Iris pigment epithelial cell (primary cell): ENCODE measurements at places on chromosomes 6 and 20.
A peak's percentile ranks its signal among the peaks of the same experiment; 100 is the strongest.

DNA sequence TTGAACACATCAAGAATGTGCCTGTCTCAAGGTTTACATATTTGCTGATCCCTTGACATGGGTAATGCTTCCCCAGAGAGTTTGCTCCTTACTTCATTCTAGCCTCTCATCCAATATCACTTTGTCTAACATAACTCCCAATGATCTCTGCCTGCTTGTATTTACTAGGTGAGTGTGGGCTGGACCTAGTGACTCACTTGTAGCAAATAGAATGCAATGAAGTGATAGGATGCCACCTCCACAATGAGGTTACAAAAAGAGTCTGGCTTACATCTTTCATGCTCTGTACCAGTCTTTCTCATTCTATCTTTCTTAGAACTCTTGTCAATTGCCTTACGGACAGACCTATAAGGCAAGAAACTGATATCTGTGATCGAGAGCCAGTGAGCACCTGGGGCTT lies 44.9 kb upstream of the TMEM200A start:
- DNase-seq = no peak

- no peak for DNase-seq
These were observed 1.2 kb downstream of the SNTA1 start for GRCh38 chr20:33442136-33443005.

DNA sequence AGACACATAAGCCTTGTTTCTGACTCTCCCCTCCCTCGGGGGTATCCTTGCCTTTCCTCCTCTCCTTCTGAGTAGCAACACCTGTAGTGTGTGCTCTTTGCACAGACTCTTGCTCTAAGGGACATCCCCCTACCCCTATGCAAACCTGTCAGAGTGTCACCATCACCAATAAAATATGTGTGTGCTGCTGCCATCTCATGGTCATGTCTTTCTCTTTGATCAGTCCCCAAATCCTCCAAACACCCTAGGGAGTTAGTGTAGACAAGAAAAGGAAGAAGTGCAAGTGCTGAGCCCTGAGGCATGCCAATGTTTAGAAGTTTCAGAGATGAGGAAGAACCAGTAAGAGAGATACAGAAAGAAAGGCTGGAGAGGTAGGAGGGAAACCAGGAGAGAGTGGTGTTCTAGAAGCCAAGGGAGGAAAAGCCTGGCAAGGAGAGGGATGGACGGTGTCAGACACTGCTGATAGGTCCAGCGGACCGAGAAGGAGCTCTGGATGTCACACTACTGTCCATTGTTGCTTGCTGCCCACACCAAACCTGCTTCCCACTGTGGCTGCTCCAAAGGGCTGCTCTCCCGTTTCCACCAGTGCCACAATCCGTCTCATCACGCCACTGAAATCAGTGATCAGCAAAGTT lies 16.4 kb downstream of the TRMT6 start:
- DNase-seq = peak; percentile 13

- no peak for DNase-seq
These were observed 99.3 kb upstream of the VSTM2L start for GRCh38 chr20:37803438-37804307.

GRCh38 chr6:35011096-35012041 lies 122.3 kb downstream of the ANKS1A start:
- no peak for DNase-seq

DNA sequence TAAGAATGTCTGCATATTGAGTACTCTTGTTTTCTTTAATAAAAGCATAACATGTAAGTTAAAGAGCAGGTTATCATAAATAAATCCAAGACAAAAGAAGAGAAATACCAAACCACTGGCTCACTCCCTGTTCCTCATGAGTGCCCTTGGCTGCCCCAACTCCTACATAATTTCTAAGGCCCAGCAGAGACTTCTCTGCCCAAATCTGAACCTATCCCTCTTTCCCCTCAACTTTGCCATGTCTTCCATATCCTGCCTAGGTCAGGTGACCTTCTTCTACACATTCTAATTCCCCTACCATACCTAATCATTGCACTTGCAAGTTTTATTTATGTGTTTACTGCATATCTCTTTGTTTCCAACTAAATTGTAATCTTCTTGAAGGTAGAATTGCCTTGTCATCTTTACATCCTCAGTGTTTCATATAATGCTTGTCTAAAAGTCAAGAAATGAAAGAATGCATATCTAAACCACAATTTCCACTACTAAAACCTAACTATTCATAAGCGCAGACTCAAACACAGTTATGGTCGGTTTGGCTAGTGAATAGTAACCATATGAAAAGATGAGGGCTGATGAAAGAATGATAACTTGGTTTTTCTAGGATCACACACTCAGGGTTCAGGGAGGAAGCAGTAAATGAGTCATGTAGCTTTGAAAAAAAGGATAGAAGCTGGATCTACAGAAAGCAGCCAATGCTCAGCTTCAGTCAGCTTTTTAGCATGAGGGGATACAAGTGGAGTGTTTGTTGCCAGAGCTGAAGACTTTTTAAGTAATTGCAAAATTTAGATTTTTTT lies 53.3 kb upstream of the EYA4 start:
- DNase-seq = peak; percentile 36

DNA sequence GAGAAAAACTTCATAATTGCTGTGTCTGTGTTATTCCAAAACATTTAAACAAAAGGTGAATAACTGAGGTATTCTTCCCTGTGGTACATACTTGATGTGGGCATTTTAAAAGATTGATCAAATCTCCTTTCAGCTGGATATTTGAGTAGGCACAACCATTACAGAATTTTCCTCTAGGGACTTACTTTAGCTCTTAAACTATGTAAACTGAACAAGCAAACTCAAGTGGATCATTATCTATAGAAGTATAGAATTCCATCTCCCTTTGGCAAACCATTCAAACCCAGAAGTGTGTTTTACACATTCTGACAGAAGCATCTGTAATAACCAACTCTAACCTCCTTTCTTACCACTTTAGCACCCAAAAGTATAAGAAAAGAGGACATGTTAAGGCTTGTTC lies 241.4 kb downstream of the ESR1 start:
- no peak for DNase-seq

- no peak for DNase-seq
These were observed 31.8 kb downstream of the ACSS1 start for GRCh38 chr20:25025986-25026605.

GRCh38 chr6:137659871-137660270 lies 165.7 kb upstream of the OLIG3 start:
- no peak for DNase-seq

DNA sequence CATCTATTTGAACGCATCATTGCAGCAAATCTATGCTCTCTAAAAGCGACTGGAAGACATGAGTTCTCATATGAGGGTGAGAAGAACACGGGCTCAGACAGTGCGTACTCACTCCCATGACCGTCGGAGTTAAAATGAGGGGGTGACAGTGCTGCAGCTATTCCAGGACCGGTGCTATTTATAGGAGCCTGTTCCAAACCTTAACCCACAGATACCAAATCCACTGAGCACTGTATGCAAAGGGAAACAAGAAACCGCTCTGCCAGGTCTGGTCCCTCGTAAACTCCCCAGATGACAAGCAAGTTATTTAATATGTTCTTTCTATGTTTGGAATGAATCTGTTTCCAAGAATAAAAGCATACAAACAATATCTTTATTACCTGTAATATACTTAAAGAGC lies 22.9 kb downstream of the PPP1R3G start:
- DNase-seq = no peak

DNA sequence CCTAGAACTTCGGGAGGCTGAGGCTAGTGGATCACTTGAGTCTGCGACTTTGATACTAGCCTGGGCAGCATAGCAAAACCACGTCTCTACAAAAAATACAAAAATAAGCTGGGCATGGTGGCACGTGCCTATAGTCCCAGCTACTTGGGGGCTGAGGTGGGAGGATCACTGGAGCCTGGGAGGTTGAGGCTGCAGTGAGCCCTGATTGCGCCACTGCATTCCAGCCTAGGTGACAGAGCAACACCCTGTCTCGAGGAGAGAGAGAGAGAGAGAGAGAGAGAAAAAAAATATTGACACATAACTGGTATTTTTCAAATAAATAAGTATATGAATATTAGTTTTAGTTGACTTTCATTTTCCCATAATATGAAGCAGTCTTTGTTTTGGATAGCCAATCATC lies 222.2 kb downstream of the BTBD9 start:
- DNase-seq = peak; percentile 23

GRCh38 chr6:169239181-169239580 lies 14.5 kb downstream of the THBS2 start:
- no peak for DNase-seq

- peak; percentile 70 for DNase-seq
These were observed 132.5 kb downstream of the UTRN start for GRCh38 chr6:144417681-144418080.

DNA sequence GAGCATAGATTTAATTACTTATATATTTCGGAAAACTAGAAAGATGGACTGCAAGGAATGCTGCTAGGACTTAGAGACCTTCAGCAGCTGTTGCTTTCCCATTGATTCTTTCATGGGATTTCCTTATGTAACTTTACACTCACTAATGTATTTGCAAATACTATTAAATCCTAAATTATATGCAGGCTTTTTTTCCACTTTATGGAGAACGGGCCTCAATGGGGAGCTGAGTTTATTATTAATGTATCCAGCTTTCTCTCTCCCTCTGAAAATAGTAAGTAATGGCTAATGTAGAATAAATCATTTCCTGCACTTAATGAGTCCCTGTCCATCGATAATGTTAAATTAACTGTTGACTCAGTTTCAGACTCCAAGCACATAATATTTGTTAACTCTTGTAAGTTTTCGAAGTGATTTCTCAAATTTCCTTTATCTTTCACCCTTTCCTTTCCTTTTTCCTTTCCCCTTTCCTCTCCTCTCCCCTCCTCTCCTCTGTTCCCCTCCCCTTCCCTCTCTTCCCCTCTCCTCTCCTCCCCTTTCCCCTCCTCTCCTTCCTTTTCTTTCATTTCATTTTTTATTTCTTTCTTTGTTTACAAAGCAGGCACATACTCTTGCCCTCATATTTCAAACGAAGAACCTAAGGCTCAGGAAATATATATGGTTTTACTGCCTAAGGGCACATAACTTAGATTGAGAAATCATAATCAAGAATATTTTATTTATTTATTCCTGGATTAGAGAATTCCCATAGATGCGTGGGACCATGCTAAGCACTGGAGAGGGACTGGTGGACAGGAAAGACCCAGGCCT lies 503.6 kb downstream of the MMUT start:
- DNase-seq = no peak

DNA sequence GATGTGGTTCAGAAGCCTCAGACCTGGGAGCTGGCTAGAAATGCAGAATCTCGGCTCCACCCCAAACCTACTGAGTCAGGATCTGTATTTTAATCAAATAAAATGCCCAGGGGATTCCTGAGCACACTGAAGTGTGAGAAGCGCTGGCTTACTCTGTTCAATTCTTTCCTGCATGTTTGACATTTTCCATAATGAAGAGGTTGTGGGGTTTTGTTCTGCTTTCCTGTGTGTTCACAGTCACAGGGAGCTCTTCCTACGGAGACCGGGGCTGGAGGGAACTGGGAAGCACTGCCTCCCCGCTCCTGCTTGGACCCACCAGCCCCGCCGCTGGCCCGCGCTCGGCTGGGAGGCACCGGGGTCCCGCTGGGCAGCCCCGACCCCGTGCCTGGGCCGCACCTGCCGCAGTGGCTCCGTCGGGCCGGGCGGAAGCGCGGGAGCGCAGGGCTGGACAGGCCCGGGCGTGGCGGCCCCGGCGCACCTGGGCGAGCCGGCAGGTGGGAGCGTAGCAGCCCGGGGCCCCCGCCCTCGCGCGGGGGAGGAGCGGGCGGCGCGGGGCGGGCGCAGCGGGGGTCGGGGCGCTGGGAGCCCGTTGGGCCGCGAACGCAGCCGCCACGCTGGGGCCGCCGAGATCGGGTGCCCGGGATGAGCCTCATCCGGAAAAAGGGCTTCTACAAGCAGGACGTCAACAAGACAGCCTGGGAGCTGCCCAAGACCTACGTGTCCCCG lies at the start of gene MAPK13:
MAPK13 (plus strand) TSS at position 573 of the 726 bp plus-strand sequence; CDS start at position 643, 70 bp downstream.
- peak; percentile 62 for DNase-seq

DNA sequence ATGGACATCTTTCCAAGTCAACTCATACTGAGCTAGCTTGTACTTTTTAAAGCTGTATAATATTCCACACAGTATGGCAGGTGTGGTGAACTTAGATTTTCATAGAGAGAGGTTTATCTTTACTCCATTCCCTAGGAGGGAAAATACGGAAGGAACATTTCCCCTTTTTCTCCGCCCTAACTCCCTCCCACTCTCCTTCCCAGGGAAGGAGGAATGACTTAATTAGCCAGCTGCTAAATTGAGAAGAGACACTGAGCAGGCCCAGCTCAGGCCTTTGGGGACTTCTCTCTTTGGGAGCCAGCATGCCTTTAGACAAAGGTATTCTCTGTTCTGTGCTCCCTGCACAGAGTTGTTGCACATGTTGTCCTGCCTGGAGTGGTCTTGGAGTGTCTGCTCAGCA lies 46.1 kb downstream of the MBOAT1 start:
- no peak for DNase-seq

- peak; percentile 53 for DNase-seq
These were observed 5.9 kb downstream of the TMEM63B start for GRCh38 chr6:44133003-44133931.
